ENCODE measurements at places on chromosomes 4 and X. TPM values are rescaled to one million over a fixed set of nuclear protein-coding genes. Genes with fewer than 3 reads are reported as not detected.

Gene TMEM156
- total RNA-seq = not detected

Gene GPAT3
- 1.7 TPM for total RNA-seq

Gene GAB1
- 7.1 TPM for total RNA-seq

Gene CFP
- 1.4 TPM for total RNA-seq

Gene RAB9B
- total RNA-seq = 0.89 TPM

Gene GPR34
- total RNA-seq = not detected

Gene MGARP
- 2.4 TPM for total RNA-seq

Gene PARM1
- not detected for total RNA-seq

Gene GLRA2
- not detected for total RNA-seq

Gene SPATA18
- total RNA-seq = 14.3 TPM

Gene PRKG2
- total RNA-seq = 4.6 TPM
